ENCODE measurements at places on chromosomes 1 and 21.

DNA sequence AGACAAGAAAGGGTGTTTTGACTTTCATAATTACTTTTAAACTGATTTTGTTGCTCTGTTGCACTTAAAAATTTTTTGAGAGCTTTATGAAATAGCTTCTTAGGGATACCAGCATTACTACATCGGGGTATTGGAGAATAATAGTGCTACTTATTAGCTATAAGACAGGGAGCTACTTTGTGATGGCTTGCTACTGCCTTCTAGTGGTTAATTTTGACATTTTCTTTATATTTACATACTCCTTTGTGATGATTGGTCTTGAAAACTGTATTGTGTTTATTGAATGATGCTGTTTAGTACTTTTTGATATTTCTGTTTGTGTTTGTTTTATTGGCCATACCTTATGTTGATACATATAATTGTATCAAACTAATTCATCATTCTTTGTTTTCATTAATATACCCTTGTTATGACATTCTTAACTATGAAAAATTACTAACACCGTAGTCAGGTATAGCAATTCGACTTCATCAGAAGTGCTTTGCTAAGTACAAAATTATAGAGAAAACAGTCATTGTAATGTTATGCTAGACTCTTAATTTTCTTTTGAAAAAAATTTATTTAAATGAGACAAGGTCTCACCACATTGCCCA lies 85.5 kb downstream of the CLIC4 start:
- peak; percentile 81 for DNase-seq

- peak; percentile 30 for DNase-seq
These were observed 16.7 kb downstream of the KDM4A start for GRCh38 chr1:43666608-43667007.

GRCh38 chr1:154765970-154766369 lies 104.1 kb downstream of the KCNN3 start:
- DNase-seq, result peak; percentile 31

- no peak for DNase-seq
These were observed 10.8 kb downstream of the UTP25 start for GRCh38 chr1:209838537-209838936.

DNA sequence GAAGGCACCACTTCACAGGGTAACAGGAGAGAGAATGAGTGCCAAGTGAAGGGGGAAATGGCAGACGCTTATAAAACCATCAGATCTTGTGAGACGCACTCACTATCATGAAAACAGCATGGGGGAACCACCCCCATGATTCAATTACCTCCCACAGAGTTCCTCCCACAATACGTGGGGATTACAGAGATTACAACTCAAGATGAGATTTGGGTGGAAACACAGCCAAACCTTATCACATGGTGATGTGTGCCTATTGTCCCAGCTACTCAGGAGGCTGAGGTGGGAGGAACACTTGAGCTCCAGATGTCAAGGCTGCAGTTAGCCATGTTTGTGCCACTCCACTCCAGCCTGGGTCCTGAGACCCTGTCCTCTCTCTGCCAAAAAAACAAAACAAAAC lies 56.0 kb upstream of the DSCAM start:
- no peak for DNase-seq

DNA sequence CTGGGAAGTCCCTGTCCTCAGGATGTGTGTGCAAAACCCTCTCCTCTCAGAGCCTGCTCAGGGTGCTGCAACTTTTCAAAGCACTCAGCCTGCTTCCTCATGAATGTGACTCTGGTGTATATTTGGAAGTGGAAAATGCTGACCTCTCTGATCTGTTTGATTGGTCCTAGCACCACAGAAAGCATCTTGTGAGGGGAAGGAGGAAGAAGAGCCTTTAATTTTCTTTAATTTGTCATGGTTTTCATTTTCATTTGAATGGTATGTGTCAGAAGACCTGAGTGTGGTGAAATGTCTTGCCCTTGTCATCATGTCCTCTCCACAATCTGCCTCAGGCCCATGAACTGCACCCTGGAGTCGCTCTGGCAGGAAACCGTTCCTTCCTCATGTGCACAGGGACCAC lies 383.5 kb downstream of the NTNG1 start:
- DNase-seq, result no peak

- peak; percentile 6 for DNase-seq
These were observed 79.8 kb downstream of the WDR4 start for GRCh38 chr21:42799516-42799915.

GRCh38 chr21:14589855-14590563 lies 43.9 kb upstream of the SAMSN1 start:
- DNase-seq, result no peak

DNA sequence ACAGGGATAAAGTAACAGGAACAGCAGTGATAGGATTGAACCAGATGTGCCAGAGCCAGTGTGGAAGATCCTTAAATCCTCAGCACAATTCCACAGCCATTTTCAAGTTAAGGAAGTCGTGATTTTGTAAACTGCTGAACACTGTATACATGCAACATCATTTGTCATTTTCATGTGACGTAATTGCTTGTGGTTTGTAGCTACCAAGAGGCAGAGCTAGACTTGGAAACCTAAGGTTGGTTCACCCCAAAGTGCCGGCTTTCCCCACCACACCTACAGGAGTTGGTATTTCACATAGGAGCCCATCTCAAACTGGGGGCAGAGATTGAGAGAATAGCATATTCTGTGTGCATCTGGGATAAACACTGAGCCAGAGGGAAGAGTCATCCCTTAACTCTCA lies 113.9 kb downstream of the CAPN8 start:
- DNase-seq, result peak; percentile 5

GRCh38 chr1:214146523-214146922 lies 134.4 kb upstream of the SMYD2 start:
- peak; percentile 5 for DNase-seq

DNA sequence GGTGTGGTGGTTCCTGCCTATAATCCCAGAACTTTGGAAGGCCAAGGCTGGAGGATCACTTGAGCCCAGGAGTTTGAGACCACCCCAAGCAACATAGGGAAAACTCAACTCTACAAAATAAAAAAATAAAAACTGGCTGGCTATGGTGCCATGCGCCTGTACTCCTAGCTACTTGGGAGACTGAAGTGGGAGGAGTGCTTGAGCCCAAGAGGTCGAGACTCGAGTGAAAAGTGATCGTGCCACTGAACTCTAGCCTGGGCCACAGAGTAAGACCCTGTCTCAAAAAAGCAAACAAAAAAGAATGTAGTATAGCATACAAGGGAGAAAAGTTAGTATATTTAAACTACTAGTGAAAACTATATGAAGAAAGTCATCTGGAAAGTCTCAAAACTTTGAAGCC lies 66.7 kb downstream of the ARID4B start:
- no peak for DNase-seq

- DNase-seq, result peak; percentile 50
These were observed 19.1 kb upstream of the SLC5A9 start for GRCh38 chr1:48203287-48203900.

GRCh38 chr21:29299916-29300806 lies 1.4 kb downstream of the BACH1 start:
- peak; percentile 100 for DNase-seq

DNA sequence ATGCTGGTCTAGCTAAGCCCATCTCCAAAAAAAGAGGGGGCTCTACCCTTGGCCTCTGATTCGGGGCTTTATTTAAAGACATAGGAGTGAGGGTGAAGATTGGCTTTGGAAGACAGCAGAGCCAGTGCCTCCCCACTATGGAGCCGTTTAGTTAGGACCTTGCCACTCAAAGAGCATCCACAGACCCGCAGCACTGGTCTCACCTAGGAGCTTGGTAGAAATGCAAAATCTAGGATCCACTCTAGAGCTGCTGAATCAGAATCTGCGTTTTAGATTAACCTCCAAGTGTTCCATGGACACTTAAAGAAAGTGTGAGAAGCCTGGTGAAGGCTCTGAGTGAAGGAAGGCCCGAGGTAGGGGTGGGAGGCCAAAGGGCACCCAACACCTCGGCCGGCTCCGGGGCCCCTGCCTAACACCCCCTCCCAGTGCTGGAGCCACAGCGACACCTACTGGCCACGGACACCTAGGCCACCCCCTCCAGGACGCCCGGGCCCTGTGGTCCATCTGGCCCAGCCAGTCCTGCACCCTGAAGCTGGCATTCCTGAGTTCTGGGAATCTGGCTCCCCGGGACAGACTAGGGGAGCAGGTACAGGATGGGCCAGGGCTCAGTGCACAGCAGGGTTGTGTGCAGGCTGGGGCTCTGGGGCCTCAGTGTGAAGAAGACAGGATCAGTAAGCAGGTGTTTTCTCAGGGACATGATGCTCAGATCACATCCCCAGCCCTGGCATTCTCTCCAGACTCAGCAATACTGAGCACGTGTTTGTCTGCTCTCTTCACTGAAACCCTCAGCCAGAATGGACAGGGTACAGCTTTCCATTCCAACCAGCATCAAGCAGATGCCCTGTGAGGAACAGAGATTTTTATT lies 79.2 kb downstream of the TMEM53 start:
- peak; percentile 43 for DNase-seq

- DNase-seq, result no peak
These were observed 79.6 kb downstream of the UBR4 start for GRCh38 chr1:19130468-19130867.

DNA sequence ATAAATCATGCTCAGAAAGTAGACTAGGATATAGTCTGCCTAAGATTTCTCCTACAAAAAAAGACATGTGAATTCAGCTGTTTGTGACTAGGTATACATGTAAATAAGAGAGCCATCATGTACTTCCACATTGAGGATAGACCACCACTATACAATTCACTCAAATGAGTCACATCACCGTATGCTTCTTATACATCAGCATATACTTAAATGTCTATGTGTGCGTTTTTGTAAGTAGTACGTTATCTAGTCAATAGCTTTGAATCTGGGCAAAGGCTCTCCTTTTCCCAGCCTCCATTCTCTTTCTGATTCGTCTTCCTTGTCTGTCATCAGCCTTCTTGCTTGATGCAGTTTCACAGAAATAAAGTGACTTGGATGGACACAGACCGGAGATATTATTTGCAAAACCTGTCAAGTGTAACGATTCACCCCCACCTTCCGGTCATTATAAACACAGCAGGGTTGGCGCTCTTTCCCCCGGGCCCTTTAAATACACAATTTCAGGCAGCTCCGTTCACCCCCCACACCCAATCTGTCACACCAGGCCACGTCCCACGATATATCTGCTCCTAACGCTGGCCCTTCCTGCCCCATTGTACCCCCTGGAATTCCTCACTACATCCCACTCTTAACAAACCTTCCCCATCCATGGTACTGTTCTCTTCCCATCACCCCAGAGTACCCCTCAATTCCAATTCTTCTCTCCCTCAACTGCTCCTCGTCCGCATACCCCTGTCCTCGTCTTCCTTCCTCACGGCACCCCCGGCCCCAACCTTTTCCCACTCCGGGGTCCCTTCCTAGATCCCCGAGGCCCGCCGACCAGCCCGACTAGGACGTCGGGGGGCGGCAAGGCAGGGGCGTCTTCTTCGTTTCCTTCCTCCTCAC lies 636 bp downstream of the VAMP4 start:
- peak; percentile 40 for DNase-seq

DNA sequence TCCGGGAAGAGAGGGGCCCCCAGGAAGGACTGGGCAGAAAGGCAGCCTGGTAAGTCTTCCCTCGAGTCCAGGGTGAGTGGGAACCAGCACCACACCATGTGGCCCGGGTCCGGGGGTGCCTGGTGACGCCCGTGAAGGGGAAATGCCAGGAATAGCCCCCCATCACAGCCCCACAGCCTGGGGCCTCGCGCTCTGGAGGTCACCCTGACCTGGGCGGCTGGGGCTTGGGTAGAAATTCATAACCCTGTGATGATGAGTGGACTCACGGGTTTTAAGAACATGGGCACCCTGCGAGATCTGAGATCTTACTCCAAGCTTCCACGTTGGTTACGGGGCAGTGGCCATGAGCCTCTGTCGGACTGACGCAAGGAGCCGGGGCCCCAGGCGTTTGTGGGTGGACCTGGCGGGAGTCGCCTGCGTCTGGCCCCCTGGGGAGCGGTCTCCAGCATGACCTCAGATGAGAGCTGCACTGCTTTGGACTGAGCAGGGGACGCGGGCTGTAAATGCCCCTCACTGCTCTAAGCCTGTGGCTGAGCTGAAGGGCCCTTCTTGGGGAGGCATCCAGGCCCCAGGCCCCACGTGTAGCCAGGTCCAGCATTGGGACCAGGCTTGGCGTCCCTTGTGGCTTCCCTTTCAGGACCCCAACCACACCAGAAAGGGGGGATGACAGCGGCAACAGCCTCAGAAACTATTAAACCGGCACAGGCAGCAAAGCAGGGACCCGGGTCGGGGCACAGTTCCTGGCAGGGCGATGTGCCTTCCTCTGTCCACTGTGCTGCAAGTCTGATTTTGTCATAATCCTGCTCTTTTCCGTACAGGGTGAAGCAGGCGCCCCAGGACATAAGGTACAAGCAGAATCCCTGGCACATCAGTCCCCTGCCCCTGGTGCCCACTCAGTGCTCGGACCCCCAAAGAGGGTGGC lies 60.0 kb downstream of the SLC19A1 start:
- no peak for DNase-seq

DNA sequence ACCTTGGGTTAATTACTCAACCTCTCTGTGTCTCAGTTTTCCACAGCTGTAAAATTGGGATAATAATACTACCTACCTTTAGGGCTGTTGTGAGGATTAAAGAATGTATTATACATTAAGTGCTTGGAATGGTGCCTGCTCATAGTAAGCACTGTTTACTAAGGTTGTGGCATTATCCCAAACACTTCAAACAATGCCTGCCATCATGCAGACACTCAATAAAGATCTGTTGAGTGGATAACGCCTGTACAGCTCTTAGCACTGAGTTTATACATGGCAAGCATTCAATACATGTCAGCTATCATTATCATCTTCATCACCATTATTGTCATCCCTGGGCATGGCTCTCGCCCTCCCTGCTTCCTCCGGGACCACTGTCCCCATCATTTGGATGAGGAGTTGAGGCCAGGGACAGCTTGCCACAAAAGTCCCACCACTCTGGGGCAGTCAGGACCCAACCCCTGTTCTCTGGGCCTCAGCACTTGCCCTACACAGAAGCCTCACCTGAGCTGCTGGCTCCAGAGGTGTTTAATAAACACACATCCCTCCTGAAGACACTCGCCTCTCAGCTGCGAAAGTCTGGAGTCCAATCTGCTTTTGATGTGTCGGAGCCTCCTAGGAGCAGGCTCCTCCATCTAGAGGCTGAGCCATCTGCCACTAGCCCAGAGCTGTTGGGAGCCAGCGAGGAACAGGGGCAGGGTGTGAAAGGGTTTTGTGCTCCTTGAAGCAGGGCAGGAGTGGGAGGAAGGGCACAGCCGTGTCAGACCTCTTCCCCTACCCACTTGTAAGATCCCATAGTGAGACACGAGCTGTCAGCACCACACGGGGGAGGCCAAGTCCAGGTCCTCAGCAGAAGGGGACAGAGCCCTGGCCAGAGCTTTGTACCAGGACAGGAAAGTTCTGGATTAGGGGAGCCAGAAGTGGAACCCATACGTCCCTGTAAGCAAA lies 80.9 kb upstream of the ZC3H12A start:
- DNase-seq, result no peak

DNA sequence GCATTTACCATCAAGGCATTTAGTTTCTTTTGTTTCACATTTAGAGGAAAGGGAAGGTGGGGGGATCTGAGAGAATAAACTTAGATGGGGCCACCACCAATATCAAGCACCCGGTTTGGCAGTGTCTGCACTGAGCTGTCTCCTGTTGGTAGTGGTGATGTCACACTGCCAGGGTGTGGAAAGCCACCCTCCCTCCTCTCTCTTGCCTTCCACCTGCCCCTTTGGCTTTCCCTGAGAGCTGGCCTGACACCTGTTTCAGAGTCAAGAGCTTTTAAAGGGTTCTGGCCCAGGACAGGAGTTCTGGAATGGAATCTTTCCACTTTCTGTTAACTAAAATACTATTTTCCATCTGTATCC lies 13.4 kb downstream of the ATF3 start:
- DNase-seq, result no peak
